GM12892 (cell line): ENCODE measurements at places on chromosomes 13 and 19.

GRCh38 chr19:52453324-52454094 lies at the start of gene ZNF578:
Gene ZNF578, plus strand, starts transcription at chr19:52453553. Its CDS starts 48,293 bp downstream, at chr19:52501846.
- peak; percentile 11 for DNase-seq

DNA sequence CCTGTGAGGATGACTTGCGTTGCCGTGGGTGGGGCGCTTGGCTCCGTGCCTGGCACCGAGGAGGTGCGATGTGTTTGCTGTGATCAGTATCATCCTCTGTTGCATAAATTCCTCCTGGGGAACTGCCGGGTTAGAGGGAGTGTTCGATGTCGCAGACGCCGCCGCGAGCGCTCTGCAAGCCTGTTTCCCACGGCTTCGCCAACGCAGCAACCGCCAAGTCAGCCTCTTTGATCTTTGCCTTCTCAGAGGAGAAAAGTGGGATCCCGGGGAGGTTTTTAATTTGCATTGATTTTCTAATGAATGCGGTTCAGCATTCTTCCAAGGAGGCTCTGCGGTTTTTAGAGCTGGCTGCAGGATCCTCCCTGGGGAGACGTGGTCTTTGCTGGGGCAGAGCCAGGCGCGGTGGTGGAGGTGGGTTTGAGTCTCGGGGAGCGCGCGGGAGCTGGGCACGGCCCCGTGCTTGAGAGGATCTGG lies 7.6 kb downstream of the GPR32 start:
- DNase-seq, result no peak

GRCh38 chr19:43688059-43688701 lies 18.2 kb upstream of the PLAUR start:
- DNase-seq, result no peak

DNA sequence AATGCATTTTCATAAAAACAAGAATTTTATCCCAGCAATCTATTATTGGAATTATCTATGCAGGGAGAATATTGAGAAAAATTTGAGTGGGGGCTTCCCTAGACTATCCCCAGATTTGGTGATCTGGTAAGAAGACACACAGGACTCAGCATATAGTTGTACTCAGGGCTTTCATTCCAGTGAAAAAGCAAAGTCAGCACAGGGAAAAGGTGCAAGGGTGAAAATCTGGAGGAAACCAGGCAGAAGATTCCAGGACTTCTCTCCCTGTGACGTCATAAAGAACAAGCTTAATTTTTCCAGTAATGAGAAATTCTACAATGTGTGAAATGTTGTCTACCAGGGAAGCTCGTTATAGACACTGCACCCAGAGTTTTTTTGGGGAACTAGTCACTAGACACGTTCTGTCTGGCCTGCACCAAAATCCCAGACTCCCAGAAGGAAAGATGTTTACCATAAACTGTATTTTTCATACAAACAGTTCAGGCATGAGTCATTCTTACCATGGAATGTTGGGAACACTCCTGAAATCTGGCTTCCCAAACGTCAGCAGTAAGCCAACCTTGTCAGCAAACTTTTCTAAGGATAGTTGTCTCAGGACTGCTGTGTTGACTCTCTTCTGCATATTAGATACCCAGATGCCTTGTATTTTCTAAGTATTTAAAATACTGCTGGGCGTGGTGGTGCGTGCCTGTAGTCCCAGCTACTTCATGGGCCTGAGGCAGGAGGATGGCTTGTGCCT lies 107.4 kb downstream of the DNAJC3 start:
- DNase-seq, result no peak

GRCh38 chr13:109387471-109387870 lies 398.9 kb downstream of the IRS2 start:
- no peak for DNase-seq

GRCh38 chr19:32233091-32233490 lies 112.3 kb upstream of the ZNF507 start:
- no peak for DNase-seq

- DNase-seq, result no peak
Observed at GRCh38 chr13:76884186-76884906, 1.9 kb downstream of the KCTD12 start.

DNA sequence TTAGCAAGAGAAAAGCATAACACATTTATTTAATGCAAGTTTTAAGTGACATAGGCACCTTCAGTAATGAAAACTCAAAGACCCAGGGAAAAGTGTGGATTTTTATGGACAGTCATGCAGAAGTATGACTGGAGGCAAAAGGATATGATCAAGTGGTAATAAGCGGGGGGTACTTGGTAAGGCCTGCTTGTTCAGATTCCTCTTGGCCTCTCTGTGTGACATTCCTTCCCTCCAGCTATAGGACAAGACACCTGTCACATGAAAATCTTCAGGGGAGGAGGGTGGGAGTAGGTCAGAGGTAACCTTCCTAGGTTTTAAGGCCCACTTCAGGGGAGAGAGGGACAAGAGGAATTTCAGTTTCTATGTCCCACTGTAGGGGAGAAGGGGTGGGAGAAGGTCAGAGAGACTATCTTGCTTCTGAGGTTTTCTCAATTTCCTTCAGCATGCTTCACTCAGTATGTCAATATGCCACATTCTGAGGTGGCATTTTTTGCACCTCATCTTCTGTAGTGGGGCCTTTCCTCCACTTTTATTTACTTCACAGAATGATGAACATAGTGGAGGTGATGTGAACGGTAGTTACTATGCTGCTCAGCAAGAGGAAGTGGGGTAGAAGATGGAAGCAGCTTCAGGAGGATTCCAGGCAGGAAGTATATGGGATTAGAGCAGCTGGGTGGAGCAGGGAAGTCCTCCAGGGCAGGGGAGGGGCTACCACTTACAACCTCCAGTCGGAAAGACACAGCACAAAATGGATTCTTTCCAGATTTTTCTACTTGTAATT lies 73.2 kb upstream of the RFC3 start:
- DNase-seq, result no peak

GRCh38 chr19:34838753-34839431 lies 65.9 kb upstream of the ZNF599 start:
- DNase-seq, result no peak

GRCh38 chr13:97057176-97057575 lies 62.9 kb upstream of the OXGR1 start:
- DNase-seq, result no peak

GRCh38 chr19:12527034-12527836 lies 24.0 kb downstream of the ZNF564 start:
- no peak for DNase-seq

GRCh38 chr13:36360903-36361302 lies 14.7 kb upstream of the SPART start:
- DNase-seq, result no peak

DNA sequence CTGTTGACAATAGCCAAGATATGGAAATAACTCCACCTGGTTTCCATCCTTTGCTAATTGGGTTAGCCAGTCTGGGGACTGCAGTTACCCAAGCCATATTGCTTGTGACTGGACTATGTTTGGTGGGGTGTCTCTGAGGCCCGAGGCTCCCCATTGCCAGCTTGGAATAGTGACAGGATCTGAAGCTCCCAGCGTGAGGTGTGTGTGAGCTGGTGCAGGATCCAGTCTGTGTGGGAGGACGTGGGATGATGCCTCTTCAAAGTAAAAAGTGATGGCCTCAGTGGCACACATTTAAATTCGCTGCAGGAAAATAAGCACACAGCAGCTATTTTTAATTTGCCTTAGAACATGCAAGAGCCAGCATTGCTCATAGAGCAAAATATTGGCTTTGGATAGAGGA lies 75.0 kb downstream of the TEX26 start:
- no peak for DNase-seq

DNA sequence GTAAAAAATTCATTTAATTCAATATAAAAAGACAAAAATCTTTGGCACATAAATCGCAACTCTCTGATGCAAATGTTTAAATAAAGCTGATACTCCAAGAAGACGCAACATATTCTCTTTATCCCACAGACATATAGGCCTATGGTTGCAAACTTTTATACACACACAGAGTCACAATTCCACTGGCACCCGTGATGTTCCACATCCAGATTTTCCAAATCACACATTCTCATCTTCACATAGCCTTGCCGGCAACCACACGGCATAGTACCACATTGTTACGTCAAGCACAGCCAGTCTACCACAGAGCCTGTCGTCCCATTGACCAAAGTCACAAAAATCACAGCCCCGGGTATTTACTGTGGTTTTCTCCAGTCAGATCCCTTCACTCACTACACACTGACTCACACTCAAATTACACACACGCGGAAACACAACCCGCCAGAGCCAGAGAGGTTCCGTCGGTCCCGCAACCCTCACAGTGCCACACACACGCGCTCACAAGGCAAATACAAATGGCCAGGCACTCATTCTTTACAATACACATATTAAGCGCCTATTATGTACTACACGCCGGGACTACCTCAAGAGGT lies 546 bp upstream of the ZNF546 start:
- no peak for DNase-seq
